ENCODE measurements at places on chromosomes 7 and 10. TPM values are rescaled to one million over a fixed set of nuclear protein-coding genes. Genes with fewer than 3 reads are reported as not detected.

DNA sequence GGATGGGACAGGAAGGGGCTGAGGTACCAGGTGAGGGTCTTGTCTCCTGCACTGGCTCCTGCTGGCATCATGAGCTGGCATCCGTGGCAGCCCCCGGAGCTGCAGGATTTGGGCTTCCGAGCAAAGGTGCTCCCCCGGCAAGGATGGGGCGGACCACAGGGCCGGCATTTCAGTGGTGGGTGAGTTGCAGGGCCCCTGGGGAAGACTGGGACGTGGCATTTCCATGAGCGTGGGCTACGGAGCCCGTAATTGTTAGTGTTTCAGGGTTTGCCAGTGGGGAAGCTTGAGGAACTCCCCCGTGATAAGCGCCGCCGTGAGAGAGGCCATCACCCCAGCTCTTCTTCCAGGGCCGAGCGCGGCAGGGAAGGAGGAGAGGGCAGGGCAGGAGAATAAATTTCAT, 235.6 kb downstream of the MGMT start:
- DNase-seq = no peak

- DNase-seq = no peak
These were observed 53.9 kb downstream of the SHH start for GRCh38 chr7:155758348-155758747.

DNA sequence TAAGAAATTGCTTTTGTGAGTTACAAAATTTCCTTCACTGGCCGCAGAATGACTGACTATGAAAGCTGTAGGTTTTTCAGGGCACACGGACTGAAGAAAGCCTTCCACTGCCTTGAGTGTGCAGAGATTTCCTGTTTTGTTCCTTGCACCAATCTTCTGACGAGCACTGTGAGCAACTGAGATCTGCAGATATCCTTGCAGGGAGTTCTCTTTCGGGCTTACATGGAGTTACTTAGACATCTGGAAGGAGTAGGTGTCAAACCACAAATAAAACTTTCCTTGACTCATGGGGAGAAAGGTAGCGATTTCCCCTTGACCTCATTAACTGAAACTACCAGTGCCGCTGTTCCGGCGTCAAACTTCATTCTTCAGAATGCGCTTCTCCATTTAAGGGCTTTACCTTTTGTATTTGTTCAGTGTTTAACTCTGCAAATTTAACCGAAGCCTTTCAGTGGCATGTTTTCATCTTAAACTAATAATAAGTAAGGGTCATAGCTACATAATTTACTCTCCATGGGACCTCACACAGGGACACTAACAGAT, 1175.3 kb downstream of the GATA3 start:
- DNase-seq = no peak

MRC1 gene
- total RNA-seq = 0.74 TPM

- no peak for DNase-seq
These were observed 159.6 kb upstream of the SLC26A5 start for GRCh38 chr7:103605640-103606039.

- DNase-seq = no peak
These were observed 501.5 kb upstream of the GALNT17 start for GRCh38 chr7:70630440-70630817.

DNA sequence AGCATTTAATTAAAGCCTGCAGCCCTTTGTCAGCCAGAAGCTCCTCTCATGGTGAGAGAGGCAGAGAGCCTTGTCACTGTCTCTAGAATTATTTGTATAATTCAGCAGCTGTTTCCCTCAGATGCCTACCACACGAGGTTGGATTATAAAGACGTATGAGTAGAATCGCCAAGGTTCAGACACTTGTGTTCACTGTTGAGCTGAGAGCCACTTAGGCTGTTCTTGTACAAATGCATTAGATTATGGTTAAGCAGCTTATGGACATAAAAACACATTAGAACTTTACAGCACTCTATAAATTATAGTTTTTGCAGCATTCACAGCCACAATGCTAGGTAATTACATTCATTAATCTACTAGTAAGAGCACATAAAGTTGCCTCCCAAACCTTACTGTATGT, 282.6 kb downstream of the AUTS2 start:
- no peak for DNase-seq

MCM10 gene
- total RNA-seq = 31.7 TPM

Data from type B pancreatic cell (in vitro differentiated cells).